ENCODE measurements at places on chromosomes 16 and 17. TPM values are rescaled to one million over a fixed set of nuclear protein-coding genes. Genes with fewer than 3 reads are reported as not detected.

The C16orf86 gene
- polyA plus RNA-seq = 2.0 TPM

The ATP2C2 gene
- polyA plus RNA-seq = 0.07 TPM

The ANKRD13B gene
- polyA plus RNA-seq = 2.2 TPM

The SAMD14 gene
- polyA plus RNA-seq = not detected

The HID1 gene
- 17.1 TPM for polyA plus RNA-seq

DNA sequence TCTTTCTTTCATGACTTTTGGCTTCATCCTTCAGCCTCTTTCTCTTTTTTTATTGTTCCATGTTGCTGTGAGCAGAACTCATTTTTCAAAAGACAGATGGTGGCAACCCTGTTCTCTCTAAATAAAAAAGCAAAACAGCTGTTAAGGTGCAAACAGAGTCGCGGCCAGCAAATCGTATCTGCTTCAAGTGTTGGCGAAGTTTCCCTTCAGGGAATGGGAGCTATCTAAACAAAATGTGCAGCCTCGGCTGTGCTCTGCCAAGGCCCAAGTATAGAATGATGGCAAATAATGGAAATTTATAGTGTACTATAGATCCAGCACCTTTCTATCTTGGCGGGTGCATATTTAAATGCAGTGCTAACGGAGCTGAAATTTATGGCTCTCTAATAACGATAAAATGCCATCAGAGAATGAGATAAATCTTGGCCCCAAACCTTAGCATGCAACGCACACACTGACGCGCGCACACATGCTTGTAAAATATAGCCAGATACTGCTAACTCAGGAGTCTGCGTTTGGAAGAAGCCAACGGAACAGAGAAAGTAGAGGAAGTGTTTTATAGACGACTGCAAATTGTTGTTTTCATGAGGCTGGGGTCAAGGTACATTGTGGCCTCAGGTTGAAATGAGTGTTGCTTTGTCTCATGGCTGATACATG is 315.5 kb upstream of the RBFOX1 start:
- H3K27ac ChIP-seq = no peak overlapping the region
- no peak overlapping the region for H3K4me3 ChIP-seq
- H3K4me1 ChIP-seq = no peaks in the 10 kb centered on the region
- H3K27me3 ChIP-seq = no peaks in the 10 kb centered on the region
- DNase-seq = no peak

- H3K27ac ChIP-seq = no peak overlapping the region
- no peak for DNase-seq
- peaks cover 94% of the 10 kb centered on the region for H3K4me1 ChIP-seq
- H3K27me3 ChIP-seq = no peaks in the 10 kb centered on the region
Measured at GRCh38 chr17:57551321-57552079, 193.6 kb downstream of the CCDC182 start.

GRCh38 chr17:49342575-49342936 is 19.5 kb downstream of the ZNF652 start:
- H3K27ac ChIP-seq = no peak overlapping the region
- no peak overlapping the region for H3K4me3 ChIP-seq
- no peaks in the 10 kb centered on the region for H3K27me3 ChIP-seq
- no peak for DNase-seq

Data from HepG2 (cell line).